Activated T-helper 2 cell treated with anti-CD3 and anti-CD28 coated beads, Interferon-gamma antibody, Interleukin-2, Interleukin-4, amounts not matched to agents 10 μg/mL and 5 μg/mL and 100 μg/mL, durations not matched to agents 14 hours and 24 hours and 36 hours (primary cell): ENCODE measurements at places on chromosomes 1 and 21. TPM values are rescaled to one million over a fixed set of nuclear protein-coding genes. Genes with fewer than 3 reads are reported as not detected.

DNA sequence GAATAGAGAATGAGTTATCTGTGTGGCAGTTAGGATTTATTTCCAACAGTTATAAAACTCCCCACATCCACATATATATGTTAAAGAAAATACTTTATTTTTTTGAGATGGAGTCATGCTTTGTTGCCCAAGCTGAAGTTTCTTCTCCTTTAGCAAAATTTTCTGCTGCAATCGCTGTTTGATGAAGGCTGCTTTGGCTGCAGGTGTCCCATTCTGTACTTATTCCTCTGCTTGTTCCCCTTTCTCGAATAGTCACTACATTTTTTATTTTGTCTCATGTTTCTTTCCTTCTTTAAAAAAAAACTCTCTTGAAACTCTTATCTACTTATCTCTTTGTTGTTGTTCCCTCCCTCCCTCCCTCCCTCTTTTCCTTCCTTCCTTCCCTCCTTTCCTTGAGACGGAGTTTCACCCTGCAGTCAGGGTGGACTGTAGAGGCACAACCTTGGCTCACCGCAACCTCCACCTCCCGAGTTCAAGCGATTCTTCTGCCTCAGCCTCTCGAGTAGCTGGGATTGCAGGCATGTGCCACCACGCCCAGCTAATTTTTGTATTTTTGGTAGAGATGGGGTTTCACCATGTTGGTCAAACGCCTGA is 10.6 kb downstream of the OR2W3 start:
- peaks cover 9% of the 10 kb centered on the region for H3K4me1 ChIP-seq
- H3K27ac ChIP-seq = peak overlapping the region; percentile 68

GRCh38 chr1:169707912-169708604 is 3.4 kb downstream of the SELL start:
- H3K4me1 ChIP-seq = peaks cover 66% of the 10 kb centered on the region
- peak overlapping the region; percentile 82 for H3K4me3 ChIP-seq
- H3K27me3 ChIP-seq = no peaks in the 10 kb centered on the region
- peaks cover 56% of the 10 kb centered on the region for H3K36me3 ChIP-seq
- peak overlapping the region; percentile 85 for H3K27ac ChIP-seq

DNA sequence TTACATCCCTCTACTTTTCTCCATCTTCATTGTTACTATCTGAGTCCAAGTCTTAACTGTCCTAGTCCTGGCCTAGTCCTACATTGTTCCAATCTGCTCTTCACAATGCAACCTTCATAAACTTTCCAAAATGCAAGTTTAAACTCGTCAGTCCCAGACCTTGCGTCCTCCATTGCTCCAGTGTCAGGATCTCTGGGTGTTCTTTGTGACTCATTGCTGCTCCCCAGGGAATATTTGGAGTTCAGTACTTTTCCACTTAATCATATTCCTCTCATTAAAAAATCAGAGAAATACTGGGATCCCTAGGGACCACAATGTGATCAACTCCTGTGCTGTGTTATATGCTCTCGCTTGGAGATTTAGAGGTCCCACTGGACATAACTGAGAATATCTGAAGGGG is 18.0 kb upstream of the KPRP start:
- H3K4me1 ChIP-seq = no peaks in the 10 kb centered on the region
- no peak for DNase-seq
- H3K27me3 ChIP-seq = no peaks in the 10 kb centered on the region
- no peak overlapping the region for H3K4me3 ChIP-seq

DNA sequence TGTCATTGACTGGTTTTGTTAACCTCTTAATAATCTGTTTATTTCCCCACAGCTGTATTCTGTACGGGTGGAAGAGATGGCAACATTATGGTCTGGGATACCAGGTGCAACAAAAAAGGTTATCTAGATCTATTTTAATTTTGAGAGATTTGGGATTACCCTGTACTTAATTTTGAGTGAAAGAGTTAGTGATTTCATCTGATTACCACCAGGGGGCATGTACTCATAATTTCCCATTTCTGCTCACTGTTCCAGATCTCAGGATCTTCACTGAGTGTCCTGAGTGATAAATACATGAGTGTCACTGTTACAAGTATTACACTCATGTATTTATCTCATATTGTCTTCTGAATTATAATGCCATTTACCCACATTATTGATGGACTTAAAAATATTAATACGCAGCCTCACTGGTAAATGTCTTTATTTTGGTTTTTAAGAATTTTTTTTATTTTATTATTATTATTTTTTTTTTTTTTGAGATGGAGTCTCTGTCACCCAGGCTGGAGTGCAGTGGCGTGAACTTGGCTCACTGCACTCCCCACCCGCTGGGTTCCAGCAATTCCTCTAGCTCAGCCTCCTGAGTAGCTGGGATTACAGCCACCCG is 27.4 kb downstream of the DTL start:
- H3K36me3 ChIP-seq = peaks cover 67% of the 10 kb centered on the region
- no peak overlapping the region for H3K4me3 ChIP-seq
- DNase-seq = no peak
- H3K27me3 ChIP-seq = no peaks in the 10 kb centered on the region
- H3K27ac ChIP-seq = no peak overlapping the region

The ERG gene
- 0.46 and 0.55 TPM in 2 replicates for total RNA-seq

The CLCA4 gene
- not detected in 2 replicates for total RNA-seq

DNA sequence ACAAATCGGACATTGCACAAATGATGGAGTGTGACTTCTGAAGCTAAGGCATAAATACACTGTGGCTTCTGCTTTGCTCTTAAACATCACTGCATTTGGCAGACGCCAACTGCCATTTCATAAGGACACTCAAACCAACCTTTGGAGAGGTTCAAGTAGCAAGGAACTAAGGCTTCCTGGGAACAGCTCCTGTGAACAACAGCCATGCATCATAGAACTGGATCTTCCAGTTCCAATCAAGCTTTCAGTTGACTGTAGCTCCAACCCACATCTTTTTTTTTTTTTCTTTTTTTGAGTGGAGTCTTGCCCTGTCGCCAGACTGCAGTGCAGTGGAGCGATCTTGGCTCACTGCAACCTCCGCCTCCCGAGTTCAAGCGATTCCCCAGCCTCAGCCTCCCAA is 10.7 kb upstream of the HUNK start:
- H3K27me3 ChIP-seq = peaks cover 2% of the 10 kb centered on the region
- no peak overlapping the region for H3K27ac ChIP-seq
- DNase-seq = no peak
- H3K4me3 ChIP-seq = no peak overlapping the region
- no peaks in the 10 kb centered on the region for H3K4me1 ChIP-seq

DNA sequence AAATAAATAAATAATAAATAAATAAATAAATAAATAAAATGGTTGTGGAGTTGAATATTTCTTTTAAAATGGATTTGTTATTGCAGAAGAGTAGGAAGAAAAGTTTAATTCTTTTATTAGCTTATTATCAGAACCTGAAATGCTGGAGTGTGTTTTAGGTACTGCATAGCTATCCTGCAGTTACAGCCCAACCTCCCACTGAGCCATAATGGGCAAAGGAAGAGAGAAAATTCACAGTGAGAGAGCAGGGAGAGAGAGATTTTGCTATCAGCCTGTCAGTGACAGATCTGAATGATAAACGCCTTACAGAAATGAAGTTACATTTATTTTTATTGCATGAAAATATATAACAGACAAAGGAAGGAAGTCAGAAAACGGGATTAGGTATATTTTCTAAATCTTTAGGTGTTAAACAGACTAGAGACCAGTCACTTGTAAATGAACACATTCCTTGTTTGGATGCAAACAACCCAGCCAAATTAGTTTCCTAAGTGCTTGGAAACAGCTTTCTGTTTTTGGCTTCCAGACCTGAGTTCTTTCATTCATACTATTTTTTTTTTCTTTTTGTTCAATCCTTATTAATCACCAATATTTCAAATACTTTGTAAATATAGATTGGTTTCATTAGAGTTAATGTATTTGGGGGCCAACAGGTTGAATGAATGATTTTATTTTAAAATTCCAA is 425.3 kb downstream of the USP25 start:
- no peaks in the 10 kb centered on the region for H3K36me3 ChIP-seq
- H3K4me1 ChIP-seq = no peaks in the 10 kb centered on the region
- H3K4me3 ChIP-seq = no peak overlapping the region
- H3K27ac ChIP-seq = no peak overlapping the region

- no peaks in the 10 kb centered on the region for H3K4me1 ChIP-seq
- peaks cover 16% of the 10 kb centered on the region for H3K27me3 ChIP-seq
- H3K36me3 ChIP-seq = no peaks in the 10 kb centered on the region
- H3K4me3 ChIP-seq = no peak overlapping the region
- H3K27ac ChIP-seq = no peak overlapping the region
These were observed 204.5 kb downstream of the TM2D1 start for GRCh38 chr1:61520401-61520800.

DNA sequence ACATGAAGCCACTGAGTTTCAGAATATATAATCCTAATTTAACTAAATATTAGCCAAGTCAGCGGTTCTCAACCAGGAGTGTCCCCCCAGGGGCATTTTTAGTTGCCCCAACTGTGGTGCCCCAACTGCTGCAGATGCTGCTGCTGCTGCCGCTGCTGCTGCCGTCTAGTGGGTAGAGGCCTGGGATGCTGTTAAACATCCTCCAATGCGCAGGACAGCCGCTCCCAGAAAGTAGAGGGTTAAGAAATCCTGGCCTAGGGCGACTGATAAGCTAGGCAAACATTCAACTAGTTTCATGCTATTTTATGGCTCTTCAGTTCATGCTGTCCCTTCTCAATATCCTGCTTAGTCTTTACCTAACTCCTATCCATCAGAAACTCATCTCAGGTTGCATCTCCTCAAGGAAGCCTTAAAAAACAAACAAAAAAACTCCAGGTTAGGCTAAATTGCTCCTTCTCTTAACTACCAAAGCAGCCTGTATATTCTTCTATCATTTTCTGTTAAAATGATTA is 9.9 kb upstream of the DCAF6 start:
- no peaks in the 10 kb centered on the region for H3K27me3 ChIP-seq
- no peak for DNase-seq
- H3K4me1 ChIP-seq = peaks cover 7% of the 10 kb centered on the region
- no peak overlapping the region for H3K27ac ChIP-seq
- H3K36me3 ChIP-seq = peaks cover 10% of the 10 kb centered on the region
